SHP77 treated with DMSO at 0.1 percent for 48 hours (cell line): ENCODE measurements at places on chromosomes 1 and 21.

DNA sequence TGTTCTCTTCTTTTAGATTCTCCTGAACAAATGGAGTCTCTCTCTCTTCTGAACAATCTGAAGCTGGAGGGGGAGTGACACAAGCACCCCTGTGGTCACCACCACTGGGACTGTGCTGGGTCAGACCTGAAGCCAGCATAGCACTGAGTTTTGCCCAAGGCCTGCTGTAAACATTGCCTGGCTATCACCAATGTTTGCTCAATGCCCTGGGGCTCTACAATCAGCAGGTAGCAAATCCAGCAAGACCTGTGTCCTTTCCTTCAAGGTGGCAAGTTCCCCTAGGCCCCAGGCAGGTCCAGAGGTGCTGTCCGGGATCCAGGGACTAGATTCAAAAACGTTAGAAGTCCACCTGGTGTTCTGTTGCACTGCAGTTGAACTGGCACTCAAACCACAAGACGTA lies 282.8 kb upstream of the PROX1 start:
- no peak for DNase-seq

DNA sequence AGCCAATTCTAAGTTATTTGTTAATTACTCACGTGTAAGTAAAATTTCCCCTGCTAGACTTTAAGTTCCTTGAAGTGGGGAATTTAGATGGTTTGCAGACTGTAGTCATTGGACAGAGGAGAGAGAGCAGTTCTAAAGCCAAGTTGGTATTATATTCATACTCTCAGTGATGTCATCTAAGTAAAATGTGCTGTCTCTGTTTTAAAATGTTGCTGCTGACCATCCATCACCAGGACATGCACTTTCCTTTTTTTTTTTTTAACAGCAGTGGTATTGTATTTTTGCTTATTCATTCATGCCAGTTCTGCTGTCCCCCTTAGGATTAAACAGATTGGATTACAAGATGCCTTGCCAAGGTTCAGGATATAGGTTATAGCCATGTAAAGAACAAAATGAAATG lies 2.3 kb downstream of the TTLL7 start:
- DNase-seq: no peak

DNA sequence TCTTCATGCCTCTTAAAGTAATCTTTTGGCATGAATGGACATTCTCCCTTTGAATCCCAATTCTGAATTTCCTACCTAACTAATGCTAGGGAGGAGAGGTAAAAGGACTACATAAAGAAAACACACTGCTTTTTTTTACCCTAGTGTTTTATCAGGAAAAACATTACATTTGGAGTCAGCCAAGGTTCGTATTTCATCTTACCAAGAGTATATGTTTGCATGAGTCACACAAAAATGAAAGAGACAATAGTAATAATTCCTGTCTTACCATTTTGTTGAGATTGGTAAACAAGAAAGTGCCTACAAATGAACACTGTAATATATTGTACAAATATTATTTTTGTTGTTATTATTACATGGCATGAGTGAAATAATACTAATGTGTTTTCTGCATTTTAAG lies 112.9 kb upstream of the WARS2 start:
- DNase-seq: no peak

- DNase-seq: no peak
Observed at GRCh38 chr1:178502856-178503255, 6.1 kb upstream of the CLEC20A start.

DNA sequence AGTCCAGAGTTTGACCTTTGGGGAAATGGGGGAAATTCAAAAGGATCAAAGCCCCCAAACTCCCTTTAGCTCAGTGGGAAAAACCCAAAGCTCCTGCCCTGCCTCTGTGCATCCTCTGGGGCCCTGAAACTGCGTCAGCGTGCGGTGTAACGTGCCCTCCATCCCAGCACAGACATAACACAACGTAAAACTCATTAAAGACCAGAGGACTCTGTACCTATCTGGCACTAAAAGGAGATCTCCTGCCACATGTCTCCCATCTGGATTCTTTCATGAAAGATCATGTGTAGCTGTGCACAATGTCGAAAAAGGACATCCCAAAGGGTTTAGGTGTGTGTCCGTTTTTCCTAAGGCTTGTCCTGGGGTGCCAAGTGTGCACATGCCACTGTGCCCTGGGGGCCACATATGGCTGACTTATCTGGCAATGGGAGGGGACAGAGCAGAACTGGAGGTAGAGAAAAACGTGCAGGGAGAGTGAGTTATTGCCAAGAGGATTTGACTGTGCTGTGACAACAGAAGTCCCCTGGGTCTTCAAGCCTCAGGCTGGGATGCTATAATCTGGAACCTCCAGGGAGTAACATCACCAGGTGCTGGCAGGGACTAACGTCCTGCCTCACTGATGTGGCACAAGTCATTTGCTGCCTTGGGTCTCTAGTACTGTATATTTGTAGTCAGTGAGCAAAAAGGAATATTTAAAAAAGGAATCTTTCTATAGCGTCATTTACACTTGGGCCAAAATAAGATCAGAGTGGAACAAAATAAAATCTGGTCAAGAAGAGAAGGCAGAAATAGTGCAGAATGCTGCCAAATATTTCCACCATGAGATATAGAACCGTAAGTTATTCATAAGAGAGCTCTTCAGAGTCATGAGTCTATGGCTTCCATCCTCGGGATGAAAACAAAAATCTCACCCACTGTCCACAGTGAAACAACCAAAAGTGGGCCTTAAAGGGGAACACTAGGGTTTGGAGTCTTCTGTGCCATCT lies 52.3 kb downstream of the ITPKB start:
- no peak for DNase-seq

- DNase-seq: no peak
Observed at GRCh38 chr1:44805311-44806024, 1.7 kb downstream of the DYNLT4 start.

DNA sequence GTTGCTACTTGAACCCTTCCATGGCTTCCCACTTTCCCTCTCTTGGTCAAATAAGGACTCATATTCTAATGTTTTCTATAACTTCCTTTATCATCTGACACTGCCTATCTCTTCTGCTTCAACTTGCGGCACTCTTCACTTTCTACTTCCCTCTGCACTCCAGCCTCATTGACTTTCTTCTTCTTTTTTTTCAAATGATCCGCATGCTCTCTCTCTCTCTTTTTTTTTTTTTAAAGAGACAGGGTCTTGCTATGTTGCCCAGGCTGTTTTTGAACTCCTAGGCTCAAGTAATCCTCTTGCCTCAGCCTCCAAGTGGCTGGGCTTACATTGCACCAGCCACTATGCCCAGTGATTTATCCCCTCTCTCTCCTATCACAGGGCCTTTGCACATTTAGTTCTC lies 7.3 kb upstream of the IL10 start:
- DNase-seq: no peak

DNA sequence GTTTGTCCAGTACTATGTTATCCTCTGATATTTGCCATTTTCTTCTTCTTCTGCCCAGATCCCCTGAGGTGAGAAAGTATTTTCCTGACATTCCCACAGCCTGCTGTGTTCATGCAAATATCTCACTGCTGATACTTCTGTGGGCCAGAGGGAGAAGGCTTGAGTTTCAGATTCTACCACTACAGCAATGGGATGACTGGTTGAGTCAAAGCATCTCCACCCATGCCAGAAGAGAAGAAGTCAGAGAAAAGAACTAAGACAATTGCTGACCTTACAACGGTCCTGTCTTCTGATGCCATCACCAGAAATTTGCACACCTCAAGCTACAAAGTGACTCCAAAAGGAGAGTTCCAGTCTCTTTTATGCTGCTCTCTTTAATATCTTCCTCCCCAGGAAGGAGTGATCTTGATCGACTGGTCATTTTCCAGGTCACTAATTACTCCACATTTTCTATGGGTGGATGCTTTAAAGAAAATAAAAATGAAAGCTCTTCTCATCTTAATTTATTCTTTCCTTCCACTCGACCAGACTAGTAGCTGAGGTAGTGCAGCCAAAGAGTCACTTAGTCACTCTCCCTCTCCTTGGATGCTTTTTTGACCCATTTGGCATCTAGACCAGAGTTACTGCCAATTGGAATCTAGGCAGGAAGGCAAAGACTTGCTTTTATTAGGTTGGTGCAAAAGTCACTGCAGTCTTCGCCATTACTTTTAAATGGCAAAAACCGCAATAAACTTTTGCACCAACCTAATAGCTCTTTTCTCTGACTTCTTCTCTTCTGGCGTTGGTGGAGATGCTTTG lies 195.1 kb downstream of the PTPRC start:
- DNase-seq: no peak

GRCh38 chr1:172938681-172939080 lies 112.1 kb downstream of the TNFSF18 start:
- DNase-seq: no peak

GRCh38 chr1:239169276-239169675 lies 217.1 kb upstream of the CHRM3 start:
- DNase-seq: no peak

- DNase-seq: no peak
Observed at GRCh38 chr1:240210026-240210425, 118.3 kb downstream of the FMN2 start.

DNA sequence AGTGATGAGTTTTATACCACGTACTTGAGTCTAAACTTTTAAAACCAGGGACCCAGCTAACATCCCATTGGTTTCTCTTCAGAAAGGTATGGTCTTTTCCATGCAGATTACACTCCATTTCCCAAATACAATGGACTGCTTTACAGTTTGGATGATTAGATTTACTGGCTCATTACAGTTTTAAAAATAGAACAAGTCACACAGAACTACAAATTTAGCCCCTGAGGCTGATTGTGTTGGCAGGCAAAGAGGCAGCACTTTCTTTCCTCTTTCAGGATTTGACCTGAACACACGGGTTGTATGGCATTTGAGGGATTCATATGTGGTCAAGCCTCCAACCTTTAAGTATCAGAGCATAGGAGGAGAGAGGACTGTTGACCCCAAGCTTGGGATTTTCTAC lies 21.8 kb upstream of the VTCN1 start:
- no peak for DNase-seq

GRCh38 chr1:157025856-157026255 lies 19.7 kb downstream of the ARHGEF11 start:
- DNase-seq: no peak

DNA sequence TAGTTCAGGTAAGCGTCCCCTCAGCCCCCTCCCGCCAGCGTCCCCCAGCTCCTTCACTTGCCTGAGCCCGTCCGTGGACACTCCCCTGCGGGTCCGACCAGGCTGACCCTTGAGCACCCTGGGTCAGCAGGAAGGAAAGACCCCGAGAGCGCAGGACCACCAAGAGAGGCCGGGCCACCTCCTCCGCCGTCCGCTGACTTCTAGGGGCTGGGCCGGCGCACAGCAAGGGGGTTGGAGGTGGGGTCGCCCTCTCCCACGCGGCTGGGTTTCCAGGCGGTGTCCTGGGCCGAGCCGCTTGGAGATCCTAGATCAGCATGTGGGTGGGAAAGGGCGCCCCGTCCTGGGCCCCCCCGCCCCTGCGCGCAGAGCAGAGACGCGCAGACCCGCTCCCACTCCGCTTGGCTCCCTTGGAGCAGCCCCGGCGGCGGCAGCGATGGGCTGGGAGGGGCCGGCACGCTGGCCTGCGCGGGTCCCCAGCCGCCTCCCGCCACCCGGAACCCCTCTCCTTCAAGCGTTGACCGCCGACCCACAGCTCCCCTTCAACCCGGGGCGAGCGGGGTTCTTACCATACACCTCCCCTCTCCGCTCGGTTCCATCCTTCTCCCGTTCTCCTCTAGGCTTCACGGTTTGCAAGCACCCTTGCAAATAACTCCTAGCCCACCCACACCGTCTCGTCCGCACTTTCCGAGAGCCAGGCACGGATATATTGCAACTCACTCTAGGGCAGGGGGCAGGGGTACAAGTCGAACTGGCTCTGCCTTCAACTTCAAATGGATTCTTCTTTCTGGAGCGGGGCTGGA lies 7.5 kb downstream of the KNCN start:
- no peak for DNase-seq

GRCh38 chr21:18023157-18023556 lies 204.0 kb upstream of the C21orf91 start:
- no peak for DNase-seq

DNA sequence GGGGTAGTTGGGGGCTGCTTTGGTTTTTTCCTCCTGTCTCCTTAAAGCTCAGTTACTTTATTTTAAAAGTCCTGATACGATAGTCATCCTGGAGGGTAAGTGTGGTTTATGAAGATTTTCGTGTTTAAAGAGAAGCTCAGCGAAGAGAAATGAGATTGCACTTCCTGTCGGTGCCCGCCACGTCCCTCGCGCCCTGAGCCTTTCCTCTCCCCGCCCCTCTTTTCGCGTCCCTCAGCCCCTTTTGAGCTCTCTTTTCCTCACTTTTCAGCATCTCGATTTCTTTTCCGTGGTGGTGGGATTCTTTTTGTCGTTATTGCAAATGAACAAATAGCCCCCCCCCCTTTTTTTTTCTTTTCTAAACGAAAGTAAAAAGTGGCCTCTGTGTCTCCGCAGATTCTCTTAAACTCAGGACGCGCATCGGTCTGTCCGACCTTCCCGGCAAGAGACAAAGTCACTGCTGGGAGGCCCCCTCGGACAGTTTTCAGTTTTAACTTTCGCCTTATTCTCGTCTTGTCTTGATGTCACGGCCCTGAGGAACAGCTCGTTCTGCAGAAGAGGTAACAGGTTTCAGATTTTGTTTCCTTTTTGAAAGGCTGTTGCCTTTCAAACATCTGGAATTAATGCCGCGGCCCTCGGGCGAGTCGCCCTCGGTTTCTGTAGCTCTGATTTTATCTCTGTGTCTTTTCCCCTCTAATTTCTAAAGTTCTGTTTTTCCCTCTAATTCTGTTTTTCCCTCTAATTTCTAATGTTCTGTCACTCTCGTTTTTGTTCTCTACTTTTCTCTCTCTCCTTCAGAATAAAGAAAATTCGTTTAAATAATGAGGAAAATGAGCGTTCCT lies 1.0 kb upstream of the DMRTA2 start:
- DNase-seq: no peak

- no peak for DNase-seq
Observed at GRCh38 chr1:107668762-107669161, 296.2 kb downstream of the VAV3 start.
